ENCODE measurements at places on chromosomes 11 and 22.

GRCh38 chr11:110086892-110087309 lies 6.3 kb upstream of the ZC3H12C start:
- no peak for DNase-seq

- no peak for DNase-seq
These were observed 2.0 kb upstream of the CASTOR1 start for GRCh38 chr22:30291058-30291892.

GRCh38 chr22:48785792-48786678 lies 1041.6 kb downstream of the BRD1 start:
- no peak for DNase-seq

GRCh38 chr22:31075961-31076360 lies 5.2 kb upstream of the SMTN start:
- no peak for DNase-seq

All from stimulated activated CD4-positive, alpha-beta T cell treated with anti-CD3 and anti-CD28 coated beads, Interleukin-15, amount 100 ng/mL, for 24 hours (primary cell).